Stimulated activated CD8-positive, alpha-beta memory T cell treated with anti-CD3 and anti-CD28 coated beads, Interleukin-7, amount 100 ng/mL, for 1 hour (primary cell): ENCODE measurements at places on chromosomes 5 and 9.

DNA sequence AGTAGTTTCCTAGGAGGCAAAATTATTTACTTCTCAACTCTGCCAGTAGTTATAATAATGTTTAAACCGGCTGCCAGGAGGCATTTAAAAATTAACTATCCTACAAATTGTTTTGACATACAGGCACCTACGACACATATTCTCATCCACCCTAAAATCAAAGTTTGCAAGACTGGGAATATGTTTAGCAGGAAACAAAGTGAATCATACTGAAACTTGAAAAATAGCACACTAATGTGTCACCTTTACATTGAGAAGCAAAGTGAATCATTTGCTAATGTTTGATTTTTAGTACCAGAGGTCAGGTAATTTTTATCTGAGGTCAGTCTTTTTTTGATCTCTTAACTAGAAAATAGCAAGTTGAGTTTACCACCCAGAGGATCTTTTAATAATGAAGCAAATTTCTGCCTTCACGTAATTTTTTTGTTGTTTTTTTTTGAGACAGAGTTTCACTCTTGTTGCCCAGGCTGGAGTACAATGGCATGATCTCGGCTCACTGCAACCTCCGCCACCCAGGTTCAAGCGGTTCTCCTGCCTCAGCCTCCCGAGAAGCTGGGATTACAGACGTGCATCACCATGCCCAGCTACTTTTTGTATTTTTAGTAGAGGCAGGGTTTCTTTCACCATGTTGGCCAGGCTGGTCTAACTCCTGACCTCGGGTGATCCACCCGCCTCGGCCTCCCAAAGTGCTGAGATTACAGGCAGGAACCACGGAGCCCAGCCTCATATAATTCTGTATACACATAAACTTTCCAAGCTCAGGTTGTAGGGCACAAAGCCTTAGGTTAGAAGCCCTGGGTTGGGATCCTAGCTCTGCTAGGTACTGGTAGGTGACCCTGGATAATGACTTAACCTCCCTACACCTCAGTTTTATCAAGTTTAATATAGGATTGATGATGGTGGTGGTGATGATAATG is 124.3 kb downstream of the UGCG start:
- no peak for DNase-seq

- no peak for DNase-seq
Observed at GRCh38 chr5:178340187-178340586, 107.6 kb upstream of the PHYKPL start.

DNA sequence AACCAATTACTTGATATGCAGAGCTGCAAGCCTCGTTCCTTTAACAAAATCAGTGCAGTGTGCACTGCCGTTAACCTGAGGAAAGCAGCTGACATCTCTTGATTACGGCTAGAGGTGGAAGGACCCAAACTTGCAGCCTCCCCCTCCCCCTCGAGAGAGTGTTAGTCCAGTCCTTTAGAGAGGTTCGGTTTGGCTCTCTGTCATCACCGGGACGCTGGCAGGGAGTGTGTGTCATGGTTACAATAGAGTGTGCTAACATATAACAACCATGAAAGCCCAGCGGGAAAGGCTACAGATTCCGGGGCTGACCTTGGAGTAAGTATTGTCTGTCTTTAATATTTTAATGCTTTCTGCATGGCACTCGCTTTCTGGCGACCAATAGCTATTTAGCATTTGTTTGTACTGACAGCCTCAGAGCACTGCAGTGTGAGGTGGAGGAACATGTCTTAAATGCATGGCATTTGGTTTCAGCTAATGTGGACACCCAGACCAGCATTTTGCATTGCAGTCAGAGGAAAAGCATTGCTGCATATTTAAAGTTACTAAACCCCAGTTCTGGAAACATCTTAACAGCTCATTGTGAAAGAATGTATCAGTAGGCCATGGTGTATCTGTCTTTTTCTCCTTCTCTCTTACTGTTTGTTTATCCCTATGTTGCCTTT is 237.5 kb downstream of the CD180 start:
- DNase-seq, result no peak

GRCh38 chr9:129671065-129671464 is 5.6 kb downstream of the PRRX2 start:
- no peak for DNase-seq

GRCh38 chr5:32163053-32163452 is 11.1 kb downstream of the GOLPH3 start:
- no peak for DNase-seq

- no peak for DNase-seq
Observed at GRCh38 chr5:137446615-137447014, 52.5 kb downstream of the SPOCK1 start.

GRCh38 chr5:179342577-179342976 is 2.7 kb downstream of the ADAMTS2 start:
- no peak for DNase-seq

DNA sequence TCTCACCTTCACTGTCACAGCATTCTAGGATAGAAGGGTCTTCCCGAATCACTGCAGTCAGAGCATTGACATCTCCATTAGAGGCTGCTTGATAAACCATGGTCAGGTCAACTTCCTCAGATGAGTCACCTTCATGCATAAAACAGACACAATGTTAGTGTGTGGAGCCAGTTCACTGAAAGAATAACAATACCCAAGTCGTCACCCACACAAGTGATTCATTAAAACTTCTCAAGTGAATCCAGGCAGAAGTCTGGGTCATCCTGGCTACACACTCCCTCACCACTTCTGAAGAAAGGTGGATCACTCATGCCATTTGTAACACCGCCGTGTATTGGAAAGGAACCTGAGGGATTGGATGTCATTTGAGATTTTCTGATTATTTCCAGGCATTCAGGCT is 49.6 kb downstream of the ANKRD55 start:
- DNase-seq, result no peak

DNA sequence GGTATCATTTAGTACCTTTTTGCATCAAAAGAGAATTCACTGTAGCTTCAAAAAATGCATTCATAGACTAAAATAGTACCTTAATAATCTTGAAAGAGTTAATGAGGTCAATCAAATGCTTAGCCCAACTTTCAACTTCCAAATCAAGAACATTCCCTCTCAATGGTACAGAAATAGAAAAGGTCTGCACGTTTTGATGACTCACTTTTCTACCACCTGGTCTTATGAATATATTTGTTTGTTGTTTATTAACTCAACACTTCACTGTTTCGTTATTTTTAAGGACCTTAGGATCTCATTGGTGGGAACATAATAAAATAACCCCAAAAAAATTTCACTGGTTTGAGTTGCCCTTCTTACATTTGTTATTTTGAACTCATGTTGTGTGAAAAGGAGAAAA is 229.5 kb downstream of the MEF2C start:
- DNase-seq, result no peak

DNA sequence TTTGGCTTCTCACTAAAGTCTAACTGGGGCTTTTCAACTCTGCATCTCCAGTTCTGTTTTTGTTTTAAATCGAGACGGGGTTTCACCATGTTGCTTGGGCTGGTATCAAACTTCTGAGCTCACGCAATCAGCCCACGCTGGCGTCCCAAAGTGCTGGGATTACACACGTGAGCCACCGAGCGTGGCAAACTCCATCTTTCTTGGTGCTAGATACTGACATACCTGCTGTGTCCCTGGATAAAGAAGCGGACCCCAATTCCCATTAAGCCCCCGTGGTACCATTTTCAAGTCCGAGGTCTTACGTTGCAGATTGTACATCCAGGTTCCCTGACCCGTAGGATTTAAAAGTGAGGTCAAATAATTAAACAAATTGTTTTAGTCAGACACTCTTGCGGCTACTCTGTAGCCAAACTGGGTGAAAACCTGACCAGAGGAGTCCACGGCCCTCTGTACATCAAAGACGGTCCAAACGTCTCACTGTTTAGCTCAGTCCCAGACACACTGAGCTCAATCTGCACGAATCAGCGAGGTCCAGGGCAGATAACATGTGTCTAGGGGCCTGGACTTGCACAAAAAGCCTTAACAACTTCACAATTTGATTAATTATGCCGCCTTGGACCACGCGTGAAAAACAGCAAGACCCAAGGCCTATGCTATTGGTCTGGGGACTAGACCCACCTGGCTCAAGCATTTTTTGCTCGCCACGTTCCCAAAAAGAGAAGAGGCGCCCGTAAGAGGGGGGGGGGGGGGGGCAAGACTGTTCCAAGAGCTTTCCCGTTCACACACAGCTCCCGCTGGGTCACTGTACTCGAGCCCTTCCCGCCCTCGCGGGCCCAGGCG is 727 bp upstream of the DNAJA1 start:
- DNase-seq, result no peak

DNA sequence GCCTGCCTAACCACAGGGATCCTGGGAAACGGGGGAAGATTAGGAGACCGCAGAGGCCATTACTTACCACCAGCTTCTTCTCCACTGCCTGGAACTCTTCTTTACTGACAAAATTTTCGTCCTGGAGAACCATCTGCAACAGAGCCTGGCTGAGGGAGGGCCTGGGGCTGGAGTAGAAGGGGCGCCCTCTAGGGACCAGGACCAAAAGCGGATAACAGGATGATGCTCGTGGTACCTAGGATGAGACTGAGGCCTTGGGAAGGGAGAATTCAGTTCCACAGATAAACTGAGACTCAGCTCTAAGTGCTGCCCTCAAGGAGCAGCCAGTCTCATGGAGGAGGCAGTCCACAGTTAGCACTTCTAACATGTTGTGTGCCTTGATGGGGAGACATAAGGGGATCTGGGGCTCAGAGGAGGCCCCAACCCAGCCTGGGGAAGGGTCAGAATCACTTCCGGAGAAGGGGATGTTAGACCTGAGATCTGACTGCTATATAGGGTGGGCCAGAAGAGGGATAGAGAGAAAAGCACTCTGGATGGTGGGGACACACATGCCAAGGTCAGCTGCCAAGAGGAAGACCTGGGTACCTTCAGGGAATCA is 1.2 kb downstream of the SPATA24 start:
- no peak for DNase-seq

DNA sequence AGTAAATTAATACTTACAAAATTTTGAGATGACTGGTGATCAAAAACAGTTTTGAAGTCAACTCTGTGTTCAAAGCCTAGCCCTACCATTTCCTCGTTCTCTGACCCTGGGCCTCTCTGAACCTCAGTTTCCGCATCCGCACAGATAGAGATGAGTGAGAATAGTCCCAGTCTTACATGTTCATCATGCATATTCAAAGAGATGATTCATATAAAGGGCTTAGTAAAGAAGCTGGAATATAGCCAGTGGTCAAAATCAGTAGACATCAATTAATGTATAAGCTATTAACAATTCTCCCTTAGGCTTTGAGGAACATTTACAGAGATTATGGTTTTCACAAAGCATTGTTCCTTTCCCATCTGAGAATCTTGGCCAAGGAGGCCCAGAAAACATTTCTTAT is 250.6 kb downstream of the SPOCK1 start:
- no peak for DNase-seq

DNA sequence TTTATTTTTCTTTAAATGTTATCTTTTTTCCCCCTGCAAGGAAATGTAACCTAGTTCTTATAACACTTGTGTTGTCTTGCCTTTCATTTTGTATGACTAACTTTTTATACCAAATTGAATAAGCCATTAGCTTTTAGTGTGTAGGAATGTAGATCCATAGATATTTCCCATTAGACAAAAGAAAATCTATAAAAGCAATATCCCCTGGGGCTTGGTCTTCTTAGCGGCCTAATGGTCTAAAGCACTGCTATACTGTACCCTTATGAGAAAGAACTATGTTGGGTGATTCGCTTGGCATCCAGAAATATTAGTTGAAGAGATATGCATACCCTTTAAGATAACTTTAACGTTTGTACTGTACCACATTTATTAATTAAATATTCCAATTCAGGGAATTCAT is 289.2 kb downstream of the CCDC171 start:
- no peak for DNase-seq

GRCh38 chr5:45509371-45509770 is 186.8 kb downstream of the HCN1 start:
- DNase-seq, result no peak

GRCh38 chr9:93298498-93299417 is 114.8 kb downstream of the WNK2 start:
- DNase-seq, result no peak

- DNase-seq, result no peak
Observed at GRCh38 chr9:2418619-2419018, 203.0 kb upstream of the VLDLR start.

GRCh38 chr9:28539434-28540070 is 966.3 kb upstream of the C9orf72 start:
- no peak for DNase-seq

DNA sequence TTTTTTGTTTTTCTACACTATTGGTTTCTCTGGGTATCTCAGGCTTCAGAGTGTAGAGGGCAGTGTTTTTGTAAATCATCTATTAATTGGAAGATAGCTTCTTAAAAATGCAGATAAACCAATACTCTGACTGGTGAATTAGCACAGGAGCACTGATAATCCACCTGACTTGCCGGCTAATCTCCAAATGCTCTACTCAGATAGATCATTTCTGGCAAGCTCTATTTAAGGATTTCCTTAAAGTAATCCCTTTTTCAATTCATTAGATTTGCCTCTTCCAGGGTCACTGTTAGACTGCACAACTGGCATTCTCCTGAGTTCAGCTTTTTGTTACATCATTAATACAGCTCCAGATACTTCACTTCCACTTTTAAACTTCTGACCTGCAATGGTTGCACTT is 1390.3 kb upstream of the NUDT12 start:
- DNase-seq, result no peak

DNA sequence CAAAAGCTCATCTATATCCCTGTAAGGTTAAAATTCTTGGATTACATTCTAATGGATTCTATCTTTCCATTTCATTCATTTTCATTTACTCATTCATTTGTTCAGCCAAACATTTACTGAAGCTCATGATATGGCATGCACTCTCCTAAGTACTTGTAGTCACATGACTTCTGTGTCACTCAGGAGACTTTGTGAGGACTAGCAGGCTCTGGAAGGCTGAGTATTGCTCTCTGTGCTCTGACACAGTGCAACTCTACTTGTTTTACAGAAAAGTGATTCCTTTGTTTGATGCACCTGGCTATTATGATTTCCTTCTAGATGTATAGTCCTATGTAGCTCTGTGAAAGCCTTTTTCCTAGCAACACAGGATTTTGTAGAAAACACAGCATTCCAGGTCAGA is 53.0 kb downstream of the YIPF5 start:
- no peak for DNase-seq

GRCh38 chr5:1461396-1461795 is 16.2 kb upstream of the SLC6A3 start:
- DNase-seq, result no peak

GRCh38 chr5:14362491-14362890 is 219.1 kb upstream of the OTULINL start:
- no peak for DNase-seq

DNA sequence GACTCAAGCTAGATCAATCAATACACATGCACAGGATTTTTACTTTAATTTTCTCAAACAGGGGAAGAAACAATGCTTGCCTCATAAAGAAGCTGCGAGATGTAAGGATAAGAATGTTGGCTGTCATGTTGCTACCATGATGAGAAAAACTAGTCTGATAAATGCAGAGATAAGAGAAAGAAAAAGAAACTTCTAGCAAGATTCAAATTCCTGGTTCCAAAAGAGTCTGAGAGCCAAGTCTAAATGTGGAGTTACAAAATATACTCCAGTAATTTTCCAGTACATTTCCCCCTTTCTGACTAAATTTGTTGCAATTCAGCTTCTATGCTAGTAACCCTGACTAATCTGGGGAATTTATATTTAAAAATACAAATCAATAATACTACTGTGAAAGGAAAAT is 10.4 kb upstream of the ANXA1 start:
- no peak for DNase-seq

GRCh38 chr9:108039493-108039892 is 549.9 kb upstream of the KLF4 start:
- no peak for DNase-seq
